ENCODE measurements at places on chromosomes 3 and 15. TPM values are rescaled to one million over a fixed set of nuclear protein-coding genes. Genes with fewer than 3 reads are reported as not detected.

DNA sequence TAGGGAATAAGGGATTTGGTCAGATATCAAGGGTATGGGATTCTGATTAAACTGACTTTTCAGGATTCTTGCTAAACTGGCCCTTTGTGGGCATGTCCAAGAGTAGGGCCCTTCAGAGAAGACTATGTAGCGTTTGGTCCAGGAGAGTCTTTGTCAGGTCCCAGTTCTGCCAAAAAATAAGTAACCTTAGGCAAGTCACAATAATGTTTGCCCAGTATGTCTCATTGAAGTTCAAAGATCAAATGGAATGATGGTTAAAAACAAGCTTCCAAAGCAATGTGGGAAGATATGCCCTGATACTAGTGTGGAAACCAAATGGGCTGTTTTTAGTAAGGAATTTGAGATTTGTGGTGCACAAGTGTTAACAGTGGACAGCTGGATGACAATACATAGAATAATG, 454.4 kb downstream of the WDR72 start:
- no peak for DNase-seq

DNA sequence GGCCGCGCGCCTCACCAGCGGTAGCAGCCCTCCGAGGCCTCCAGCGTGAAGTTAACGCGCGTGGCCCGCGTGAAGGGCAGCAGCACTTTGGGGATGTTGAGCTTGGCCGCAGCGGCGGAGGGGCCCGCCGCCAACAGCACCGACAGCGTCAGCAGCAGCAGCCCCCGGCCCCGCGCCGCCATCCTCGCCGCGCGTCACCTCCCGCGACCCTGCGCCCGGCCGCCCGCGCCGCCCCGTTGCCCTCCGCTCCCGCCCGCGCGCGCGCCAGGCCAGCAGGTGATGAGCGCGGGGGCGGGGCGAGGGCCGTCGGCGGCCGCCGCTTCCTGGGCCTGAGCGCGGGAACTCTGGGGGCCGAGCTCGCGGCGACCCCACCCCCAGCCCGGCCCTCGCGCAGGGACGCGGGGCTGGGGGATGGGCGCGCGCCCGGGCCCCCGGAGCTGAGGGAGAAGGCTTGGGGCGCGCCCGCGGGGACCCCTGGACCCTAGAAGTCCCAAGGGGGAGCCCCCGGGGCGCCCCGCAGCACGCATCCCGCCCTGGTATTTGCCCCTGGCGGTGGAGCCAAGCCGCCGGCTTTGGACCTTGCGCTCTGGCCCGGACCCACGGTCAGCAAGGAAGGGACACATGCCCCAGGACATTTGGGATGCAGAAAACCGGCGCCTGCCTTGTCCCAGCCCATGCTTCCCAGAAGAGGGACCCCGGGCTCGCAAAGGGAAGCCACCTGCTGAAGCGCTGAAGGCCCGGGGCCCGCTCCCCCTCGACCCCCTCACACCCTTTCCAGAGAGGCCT, at the start of gene NUP210:
TSS of gene NUP210 (minus strand) at position 278 of the 786 bp plus-strand sequence. CDS start at position 182, 96 bp downstream.
- DNase-seq, result peak; percentile 42

- DNase-seq, result no peak
Observed at GRCh38 chr15:66193066-66193465, 60.5 kb downstream of the MEGF11 start.

GRCh38 chr3:33644582-33644981, 73.5 kb downstream of the CLASP2 start:
- no peak for DNase-seq

The NOX5 gene
- total RNA-seq, result not detected

DNA sequence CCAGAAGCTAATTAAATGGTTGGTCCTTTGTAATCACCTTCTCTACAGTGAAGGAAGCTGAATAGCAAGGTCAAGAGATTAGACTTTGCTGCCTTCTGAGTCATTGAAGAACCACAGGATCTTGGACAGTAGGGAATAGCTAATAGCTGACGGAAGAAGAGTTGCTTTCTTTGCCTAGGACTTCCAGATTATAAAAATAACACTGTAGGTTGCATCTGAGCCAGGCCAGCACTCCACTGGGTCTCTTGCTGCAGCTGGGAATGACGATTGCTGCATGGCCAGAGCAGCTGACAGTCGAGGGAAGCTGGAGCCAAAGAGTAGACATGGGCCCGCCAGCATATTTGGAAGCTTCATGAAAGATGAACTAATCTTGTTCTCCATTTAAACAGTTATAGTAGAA, 81.5 kb upstream of the KCNMB2 start:
- DNase-seq, result no peak

The OR5K2 gene
- not detected for total RNA-seq

DNA sequence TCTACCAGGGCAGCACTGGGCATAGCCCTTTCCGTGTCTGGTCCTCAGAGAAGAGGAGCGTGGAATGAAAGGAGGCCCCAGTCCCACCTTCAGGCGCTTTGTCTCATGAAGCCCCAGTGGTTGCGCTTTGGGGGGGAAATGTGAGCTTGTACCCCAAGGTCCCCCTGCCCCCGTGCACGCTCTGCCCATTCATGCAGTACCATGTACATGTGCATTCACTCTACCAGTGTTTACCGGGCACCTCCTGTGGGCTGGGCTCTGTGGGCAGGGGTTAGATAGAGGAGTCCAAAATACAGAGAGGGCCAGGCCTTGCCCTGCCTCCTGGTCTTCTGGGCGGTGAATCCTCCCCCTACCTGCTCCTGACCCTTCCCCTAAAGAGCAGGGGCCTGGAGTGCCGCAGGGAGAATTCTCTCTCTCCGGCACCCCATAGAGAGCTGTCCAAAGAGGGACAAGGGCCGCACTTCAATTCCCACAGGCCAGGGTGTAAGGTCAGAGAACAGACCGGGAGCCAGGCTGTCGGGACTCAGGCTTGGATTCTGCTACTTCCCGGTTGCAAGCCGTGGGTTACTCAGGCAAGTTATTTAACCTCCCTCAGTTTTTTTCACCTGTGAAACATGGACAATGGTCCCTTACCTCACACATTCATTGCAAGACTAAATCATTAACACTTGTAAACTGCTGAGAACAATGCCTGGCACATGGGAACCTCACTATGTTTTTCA, 153.4 kb downstream of the MEGF11 start:
- DNase-seq, result no peak

- no peak for DNase-seq
Observed at GRCh38 chr3:43854283-43854682, 163.5 kb downstream of the ABHD5 start.

DNA sequence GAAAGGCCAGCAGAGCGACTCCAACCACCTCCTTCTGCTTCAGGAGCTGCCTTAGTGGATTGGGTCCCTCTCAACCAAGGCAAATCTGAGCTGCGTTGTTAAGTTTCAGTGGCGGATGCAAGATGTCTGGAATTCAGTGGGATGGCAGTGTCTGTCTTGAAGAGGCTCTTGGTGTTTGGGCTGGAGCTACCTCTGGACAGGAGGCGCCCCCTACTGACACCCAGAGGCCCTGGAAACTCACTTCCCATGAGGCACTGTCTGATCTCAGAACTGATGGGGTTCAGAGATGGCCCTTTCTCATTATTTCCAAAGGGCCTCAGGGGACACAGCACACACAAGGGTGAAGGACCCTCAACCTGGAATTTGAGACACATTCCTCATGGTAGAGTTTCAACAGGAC, 6.0 kb upstream of the SLC28A1 start:
- DNase-seq, result peak; percentile 59

- DNase-seq, result no peak
Observed at GRCh38 chr15:53400986-53401385, 358.5 kb downstream of the WDR72 start.

The FOXB1 gene
- total RNA-seq, result not detected

The RIOX2 gene
- total RNA-seq, result 17.4 TPM

- DNase-seq, result no peak
Observed at GRCh38 chr15:36130641-36131310, 448.6 kb upstream of the CDIN1 start.

All from pancreas (tissue), 10 donors.